Esophagus (tissue), 2 donors: ENCODE measurements at places on chromosomes 12 and 14. TPM values are rescaled to one million over a fixed set of nuclear protein-coding genes. Genes with fewer than 3 reads are reported as not detected.

The PTGER2 gene
- polyA plus RNA-seq = 0.29 TPM

The CATSPERB gene
- polyA plus RNA-seq = 0.19 TPM

The LBHD2 gene
- not detected for polyA plus RNA-seq

The NKX2-8 gene
- 2.0 TPM for polyA plus RNA-seq

The LEMD3 gene
- 5.6 TPM for polyA plus RNA-seq

The PRR13 gene
- polyA plus RNA-seq = 73.8 TPM

The OR4K13 gene
- not detected for polyA plus RNA-seq

The MMP14 gene
- polyA plus RNA-seq = 81.6 TPM

The ZNF839 gene
- polyA plus RNA-seq = 5.5 TPM

The MIP gene
- polyA plus RNA-seq = 0.04 TPM
